ENCODE measurements at places on chromosomes 3 and 15. TPM values are rescaled to one million over a fixed set of nuclear protein-coding genes. Genes with fewer than 3 reads are reported as not detected.

DNA sequence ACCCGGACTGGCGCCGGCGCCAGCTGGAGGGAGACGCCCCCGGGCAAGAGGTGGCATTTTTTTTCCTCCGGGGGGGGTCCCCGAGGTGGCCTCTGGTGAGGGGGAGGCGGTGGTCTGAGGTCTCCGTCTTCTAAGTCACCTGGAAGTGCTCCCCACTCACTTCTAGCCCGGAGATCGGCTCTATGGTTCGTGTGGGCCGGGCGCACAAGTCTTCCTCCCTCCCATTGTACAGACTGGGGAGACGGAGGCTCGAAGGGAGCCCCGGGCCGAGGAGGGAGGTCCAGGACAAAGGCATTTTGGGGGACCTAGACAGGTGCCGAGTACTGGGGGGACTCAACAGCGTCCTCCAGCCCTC, 4.4 kb downstream of the GATA2 start:
- DNase-seq, result no peak

SLCO2A1 gene
- total RNA-seq, result 0.82 TPM

GRCh38 chr3:139300416-139300815, 43.4 kb upstream of the MRPS22 start:
- no peak for DNase-seq

MFAP1 gene
- 26.3 TPM for total RNA-seq

DNA sequence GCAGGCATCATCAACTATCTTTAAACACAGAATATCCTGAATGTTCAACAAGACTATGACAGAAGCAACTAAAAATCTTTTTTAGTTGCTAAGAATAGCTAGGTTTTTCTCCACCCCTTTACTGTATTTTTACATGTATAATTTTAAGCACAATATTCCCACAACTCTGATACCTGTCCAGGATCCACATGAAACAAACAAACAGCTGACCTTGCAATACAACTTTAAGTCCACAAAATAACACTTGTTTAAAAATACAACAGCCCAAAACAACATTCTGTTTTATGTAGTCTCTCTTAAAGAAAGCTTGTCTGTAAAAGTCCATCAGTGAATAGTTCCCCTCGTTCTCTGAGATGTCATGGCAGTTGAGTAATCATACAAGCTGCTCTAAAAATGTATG, 41.1 kb downstream of the IFT57 start:
- no peak for DNase-seq

GRCh38 chr3:166248784-166249183, 411.6 kb upstream of the BCHE start:
- DNase-seq, result no peak

DNA sequence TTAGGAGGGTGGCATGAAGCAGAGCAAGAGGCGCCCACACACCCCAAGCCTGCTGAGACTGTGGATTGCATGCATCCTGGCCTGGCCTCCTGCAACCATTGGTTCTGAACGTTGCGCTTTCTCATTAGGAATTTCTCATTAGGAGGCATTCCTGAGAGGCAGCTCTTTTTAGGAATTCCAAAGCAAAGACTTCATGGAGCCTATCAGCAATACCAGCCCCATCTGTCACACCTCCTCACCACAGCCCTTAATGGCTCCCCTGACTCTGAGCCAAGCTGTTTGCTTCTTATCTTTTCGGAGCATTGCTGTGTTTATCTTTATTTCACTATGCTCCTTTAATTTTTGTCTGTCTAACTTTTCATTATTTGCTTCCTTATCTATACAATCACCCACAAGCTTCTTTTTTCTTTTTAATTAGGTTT, 226.9 kb downstream of the CACNA2D3 start:
- no peak for DNase-seq

HTR3C gene
- total RNA-seq, result not detected

ZNF774 gene
- 3.2 TPM for total RNA-seq

EPHB3 gene
- total RNA-seq, result 7.2 TPM

FMN1 gene
- total RNA-seq, result 4.8 TPM

RAB6B gene
- 29.6 TPM for total RNA-seq

DNA sequence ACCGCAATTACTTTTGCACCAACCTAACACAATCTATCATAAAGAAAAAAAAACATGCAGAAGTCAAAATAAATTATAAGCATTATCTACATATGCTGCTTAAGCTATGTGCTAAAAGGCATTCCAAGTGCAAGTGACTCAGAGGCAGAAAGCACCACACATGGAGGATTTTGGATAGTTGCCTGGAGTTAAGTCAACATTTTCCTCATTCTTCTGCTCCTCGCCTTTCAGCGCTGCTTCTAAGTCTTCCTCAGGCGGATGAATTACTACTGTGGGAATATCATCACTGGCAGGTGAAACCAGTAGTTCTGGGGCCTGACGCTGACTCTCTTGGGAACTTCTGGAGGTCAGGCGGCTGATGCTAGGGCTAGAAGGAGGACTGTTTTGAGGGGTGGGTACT, 53.1 kb downstream of the SLC4A7 start:
- no peak for DNase-seq

RHCG gene
- not detected for total RNA-seq

GRCh38 chr3:185402561-185402960, 39.6 kb downstream of the MAP3K13 start:
- no peak for DNase-seq

DNA sequence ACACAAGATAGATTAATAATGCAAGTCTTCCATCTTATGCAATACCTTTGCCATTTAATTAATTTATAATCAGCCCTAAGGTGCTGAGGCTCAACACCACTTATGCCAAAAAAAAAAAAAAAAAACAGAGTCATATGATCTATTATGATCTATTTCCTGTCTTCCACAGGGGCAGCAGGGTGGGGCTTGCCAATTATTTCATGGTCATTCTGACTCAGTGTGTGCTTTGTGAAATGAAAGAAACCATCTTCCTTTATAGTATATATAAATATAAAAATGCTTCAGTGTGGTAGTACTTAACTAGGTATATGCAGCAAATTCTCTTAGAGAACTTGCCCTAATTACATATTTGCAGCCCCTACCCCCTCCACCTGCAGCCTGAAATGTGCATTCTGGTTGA, 7.2 kb upstream of the RARB start:
- no peak for DNase-seq

ZNF620 gene
- 1.1 TPM for total RNA-seq

DNA sequence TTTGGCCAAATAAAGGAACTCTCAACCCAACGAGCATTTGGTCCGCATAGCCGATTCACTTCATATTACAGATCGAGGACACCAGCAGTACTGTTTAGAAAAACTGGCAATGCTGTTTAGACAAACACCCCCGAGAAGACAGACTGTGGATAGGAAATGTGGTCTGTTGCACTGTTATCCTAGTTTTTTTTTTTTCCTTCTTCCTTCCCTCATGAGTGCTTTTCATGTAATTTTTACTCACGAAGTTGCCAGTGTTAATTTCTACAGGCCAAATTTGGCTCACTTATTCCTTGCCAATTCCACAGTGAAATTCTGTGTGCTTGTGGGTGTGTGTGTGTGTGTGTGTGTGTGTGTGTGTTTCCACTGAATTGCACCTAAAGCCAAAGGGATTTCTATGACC, 165.7 kb downstream of the FOXP1 start:
- no peak for DNase-seq

DNA sequence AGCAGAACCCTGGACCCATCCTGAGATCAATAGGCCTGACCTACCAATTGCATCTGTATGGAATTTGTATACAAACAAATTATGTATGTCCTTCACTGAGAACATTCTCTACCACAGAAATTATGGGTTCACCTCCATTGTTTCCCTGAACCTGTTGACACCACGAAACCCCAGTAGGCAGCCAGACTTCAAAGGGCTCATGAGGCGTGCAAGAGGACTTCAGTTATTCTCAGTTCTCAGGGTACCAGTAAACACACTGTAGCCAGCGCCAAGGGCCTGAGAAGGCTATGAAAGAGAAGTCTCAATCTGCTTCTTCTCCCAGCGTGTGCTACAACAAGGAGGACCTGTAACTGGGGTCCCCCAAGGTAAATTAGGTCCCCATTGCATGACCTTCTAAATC, 254.9 kb upstream of the GOLGA6L4 start:
- no peak for DNase-seq

DNA sequence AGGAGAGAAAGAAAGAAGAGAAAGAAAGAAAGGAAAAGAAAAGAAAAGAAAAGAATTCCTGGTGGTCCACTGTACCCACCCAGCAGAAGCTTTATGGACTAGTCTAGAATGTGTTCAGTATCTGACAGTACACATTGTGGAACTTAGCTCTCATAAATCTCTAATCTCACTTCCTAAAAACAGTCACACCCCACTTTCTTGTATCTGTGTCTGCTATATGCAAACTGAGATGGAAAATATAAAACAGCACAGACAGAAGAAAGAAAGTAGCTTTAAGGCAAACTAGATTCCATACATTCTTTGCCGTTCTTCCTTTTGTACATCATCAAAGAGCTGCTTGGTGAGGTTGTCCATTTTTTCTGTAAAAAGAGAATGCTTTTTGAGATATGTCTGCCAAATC, 41.1 kb upstream of the GNB5 start:
- no peak for DNase-seq

FOXB1 gene
- not detected for total RNA-seq

DNA sequence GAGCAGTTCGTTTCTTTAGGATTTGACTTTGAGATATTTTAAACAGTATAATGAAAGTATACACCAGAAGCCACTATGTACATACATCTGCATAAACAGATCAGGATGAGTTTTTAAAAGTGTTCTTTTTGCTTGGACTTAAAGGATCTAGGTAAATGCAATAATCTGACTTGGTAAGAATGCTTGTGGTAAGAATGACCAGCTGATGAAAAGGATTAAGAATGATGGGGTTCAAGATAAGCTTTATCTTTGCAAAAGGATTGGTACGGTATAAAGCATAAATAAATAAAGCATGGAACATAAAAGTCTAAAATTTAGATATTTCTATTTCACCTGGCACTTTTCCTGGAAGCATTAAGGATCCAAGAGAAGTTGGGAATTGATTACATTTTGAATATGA, 9.8 kb upstream of the MME start:
- no peak for DNase-seq

GRCh38 chr15:98791046-98791701, 142.8 kb downstream of the IGF1R start:
- DNase-seq, result no peak

- peak; percentile 83 for DNase-seq
These were observed 145.0 kb downstream of the LRRK1 start for GRCh38 chr15:101063891-101064794.

DNA sequence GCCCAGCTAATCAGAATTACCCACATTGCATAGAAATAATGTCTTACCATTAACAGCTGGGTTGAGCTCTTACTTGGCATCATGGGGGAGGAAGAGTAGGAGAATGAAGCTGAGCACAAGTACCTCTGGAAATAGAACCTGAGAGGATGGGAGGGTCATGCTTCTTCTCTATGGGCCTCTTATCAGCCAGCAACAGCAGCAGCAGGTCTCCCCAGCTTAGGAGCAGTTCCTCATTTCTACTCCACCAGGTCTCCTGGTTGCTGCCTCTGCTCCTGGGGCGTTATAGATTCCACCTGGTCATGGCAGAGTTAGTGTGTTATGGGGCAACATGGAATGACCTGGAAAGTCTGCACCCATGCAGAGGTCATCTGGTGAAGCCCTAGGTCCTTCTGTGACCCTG, 3.4 kb downstream of the FSD2 start:
- DNase-seq, result no peak

- no peak for DNase-seq
These were observed 27.8 kb downstream of the STARD5 start for GRCh38 chr15:81296186-81296585.

LRRIQ4 gene
- total RNA-seq, result not detected

DNA sequence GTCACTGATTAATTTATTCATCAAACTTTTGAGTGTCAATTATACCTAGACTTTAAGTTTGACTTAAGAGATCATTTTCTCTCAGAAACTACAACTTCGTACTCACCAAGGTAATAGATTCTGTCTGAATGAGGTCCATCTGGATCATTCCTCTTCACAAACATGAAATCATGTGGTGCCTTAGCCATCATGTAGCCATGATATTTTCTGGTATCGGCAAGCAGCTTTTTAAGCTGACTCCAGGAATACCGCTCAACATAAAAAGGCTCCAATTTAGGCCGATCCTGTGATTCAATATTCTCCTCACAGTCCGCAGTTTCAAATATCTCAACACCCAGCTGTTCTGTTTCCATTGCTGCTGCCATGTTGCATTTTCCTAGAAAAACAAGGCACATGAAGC, 5.3 kb downstream of the DPP8 start:
- no peak for DNase-seq

WNT7A gene
- not detected for total RNA-seq

DNA sequence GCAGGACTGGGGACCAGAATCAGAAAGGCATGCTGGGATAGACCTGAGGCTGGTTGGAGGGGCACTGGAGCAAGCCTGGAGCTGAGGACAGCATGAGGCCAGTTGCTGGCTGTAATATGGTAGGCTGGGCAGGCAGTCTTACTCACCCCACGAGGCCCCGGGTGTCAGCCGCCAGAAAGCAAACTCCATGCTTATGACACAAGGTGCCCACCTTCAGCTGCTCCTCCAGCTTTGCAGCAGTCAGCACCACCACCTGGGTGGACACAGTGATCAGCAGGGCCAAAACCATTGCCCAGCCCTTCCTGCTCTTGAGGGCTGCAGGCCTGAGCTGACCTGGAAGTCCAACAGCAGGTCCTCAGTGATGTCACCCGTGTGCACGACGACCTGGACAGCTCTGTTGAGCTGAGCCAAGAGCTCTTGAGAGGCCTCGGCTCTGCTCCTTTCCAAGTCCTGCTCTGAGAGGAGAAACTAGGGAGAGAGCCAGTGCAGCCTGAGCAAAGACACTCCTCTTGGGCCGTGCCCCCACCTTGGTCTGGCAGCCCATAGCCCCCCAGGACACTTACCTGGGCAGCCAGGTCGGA, 747 bp downstream of the UBA7 start:
- DNase-seq, result no peak

GRCh38 chr3:188503647-188504046, 349.7 kb downstream of the LPP start:
- DNase-seq, result no peak

TUSC7 gene
- total RNA-seq, result not detected

- no peak for DNase-seq
These were observed 3.1 kb upstream of the CD276 start for GRCh38 chr15:73681063-73681462.

DNA sequence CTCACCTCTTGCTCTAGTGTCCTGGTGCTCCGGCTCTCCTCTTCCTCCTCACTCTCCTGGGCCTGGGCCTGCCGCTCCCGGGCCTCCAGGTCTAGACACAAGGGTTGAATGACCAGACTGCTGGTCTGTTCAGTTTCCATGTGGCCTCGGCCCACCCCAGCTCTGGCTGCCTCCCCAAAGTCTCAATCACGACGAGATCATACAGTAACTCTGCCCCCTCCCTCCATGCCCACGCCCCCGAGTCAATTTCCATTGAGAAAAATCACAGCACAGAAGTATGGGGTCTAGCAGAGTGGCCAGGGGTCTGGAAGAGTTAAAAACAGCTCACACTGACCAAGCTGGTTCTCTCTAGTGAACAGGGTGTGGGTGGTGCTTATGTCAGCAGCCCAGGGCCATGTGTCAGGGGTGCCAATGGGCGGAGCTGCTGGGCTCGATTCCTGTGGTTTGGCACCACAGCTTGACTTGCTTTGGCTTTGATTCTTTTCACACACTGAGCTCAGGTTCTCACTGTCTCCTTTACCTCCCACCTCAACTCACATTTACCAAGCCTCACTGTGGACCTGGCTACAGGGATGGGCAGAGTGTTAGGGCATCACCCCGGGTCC, 6.9 kb downstream of the C15orf62 start:
- no peak for DNase-seq

C3orf70 gene
- 10.2 TPM for total RNA-seq

KLHL18 gene
- total RNA-seq, result 31.9 TPM

GRCh38 chr15:27796405-27797320, 302.5 kb downstream of the OCA2 start:
- no peak for DNase-seq

- no peak for DNase-seq
These were observed 47.9 kb upstream of the ACKR4 start for GRCh38 chr3:132549169-132549568.

VEPH1 gene
- total RNA-seq, result 4.3 TPM
